ENCODE measurements at places on chromosomes 13 and 19. TPM values are rescaled to one million over a fixed set of nuclear protein-coding genes. Genes with fewer than 3 reads are reported as not detected.
A peak's percentile ranks its signal among the peaks of the same experiment; 100 is the strongest.

DNA sequence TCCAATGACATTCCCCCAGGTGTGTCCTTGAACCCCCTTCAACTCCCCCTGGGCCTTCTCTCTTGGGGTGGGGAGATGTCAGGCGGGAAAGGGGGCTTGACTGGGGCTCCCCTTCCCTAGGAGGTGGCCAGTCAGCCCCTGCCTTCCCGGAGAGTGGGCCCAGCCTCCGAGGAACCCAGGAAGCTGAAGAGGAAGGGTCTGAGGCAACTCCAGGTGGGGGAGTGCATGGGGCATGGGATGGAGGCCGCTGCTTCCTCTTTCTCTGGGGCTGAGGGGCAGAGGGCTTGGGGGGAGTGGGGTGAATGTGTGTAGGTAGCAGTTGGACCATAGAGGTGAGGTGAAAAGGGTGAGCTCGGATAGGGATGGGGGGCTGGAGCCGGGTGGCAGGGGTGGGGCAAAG is 2.7 kb upstream of the INAFM1 start:
- H3K27ac ChIP-seq, result no peak overlapping the region
- no peak overlapping the region for H3K4me3 ChIP-seq
- DNase-seq, result no peak
- H3K4me1 ChIP-seq, result peaks cover 17% of the 10 kb centered on the region
- peaks cover 17% of the 10 kb centered on the region for H3K36me3 ChIP-seq
- no peaks in the 10 kb centered on the region for H3K27me3 ChIP-seq

DNA sequence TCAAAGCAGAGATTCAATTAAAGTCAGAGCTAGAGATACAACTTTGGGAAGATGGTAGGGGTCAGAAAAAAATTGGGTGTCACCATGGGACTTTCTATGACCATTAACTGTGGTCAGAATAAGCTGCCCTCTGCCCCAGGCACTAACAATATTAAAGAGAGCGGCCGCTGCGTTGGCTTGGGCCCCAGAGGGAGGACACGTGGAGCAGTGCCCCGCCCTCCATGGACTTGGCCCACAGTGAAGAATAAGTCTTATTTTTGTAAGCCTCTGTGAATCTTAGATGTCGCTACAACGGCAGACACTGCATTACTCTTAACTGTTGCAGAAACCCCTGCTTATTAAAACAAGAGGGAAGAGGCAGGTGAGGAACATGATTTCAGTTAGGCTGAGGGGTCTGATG is 172.7 kb downstream of the UQCRFS1 start:
- H3K4me3 ChIP-seq, result no peak overlapping the region
- DNase-seq, result no peak
- H3K27ac ChIP-seq, result no peak overlapping the region
- H3K27me3 ChIP-seq, result peaks cover 2% of the 10 kb centered on the region
- no peaks in the 10 kb centered on the region for H3K36me3 ChIP-seq

DNA sequence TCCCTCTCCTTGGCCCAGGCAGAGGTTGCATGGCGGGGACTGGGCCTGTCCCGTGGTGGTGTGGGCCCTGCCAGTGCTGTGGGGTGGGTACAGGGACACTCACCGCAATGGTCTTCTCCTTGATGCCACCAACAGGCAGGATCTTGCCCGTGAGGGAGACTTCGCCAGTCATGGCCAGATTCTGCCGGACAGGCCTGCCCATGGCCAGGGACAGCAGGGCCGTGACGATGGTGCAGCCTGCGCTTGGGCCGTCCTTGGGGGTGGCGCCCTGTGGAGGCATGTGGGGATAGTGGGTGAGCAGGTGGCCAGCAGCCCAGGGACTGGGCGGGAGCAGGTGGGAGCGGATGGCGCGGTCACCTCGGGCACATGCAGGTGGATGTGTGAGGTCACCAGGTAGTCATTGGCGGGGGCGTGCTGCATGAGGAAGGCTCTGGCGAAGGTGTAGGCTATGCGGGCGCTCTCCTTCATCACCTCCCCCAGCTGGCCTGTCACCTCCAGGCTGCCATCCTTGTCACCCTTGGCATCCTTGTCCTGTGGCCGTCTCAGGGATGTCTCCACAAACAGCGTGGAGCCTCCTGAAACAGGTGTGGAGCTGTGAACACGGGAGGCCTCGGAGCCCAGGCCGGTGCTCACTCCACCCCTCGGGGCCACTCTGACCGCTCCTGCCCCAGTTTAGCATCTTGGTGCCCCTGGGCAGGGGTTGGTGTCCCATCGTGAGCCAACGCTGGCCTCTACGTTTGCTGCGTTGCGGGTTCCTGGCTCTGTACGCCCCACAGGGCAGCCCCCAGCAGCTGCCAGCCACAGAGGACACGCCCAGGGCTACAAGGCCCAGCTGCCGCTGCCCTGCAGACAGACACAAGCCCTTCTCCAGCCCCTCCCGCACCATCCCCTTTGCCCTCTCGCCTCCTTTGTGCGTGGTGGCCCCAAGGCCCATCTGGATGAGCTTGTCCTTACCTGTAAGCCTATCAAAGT is 3.4 kb downstream of the RPL36 start:
- peaks cover 23% of the 10 kb centered on the region for H3K4me1 ChIP-seq
- H3K27me3 ChIP-seq, result no peaks in the 10 kb centered on the region
- H3K27ac ChIP-seq, result peak overlapping the region; percentile 18

ZNF578 gene
- 0.56 TPM for total RNA-seq

CDC16 gene
- 63.1 TPM for total RNA-seq

FFAR2 gene
- total RNA-seq, result not detected

OR7A5 gene
- not detected for total RNA-seq

Data from activated CD4-positive, alpha-beta memory T cell treated with anti-CD3 and anti-CD28 coated beads for 36 hours (primary cell).